ENCODE measurements at places on chromosomes 1 and 21.
A peak's percentile ranks its signal among the peaks of the same experiment; 100 is the strongest.

DNA sequence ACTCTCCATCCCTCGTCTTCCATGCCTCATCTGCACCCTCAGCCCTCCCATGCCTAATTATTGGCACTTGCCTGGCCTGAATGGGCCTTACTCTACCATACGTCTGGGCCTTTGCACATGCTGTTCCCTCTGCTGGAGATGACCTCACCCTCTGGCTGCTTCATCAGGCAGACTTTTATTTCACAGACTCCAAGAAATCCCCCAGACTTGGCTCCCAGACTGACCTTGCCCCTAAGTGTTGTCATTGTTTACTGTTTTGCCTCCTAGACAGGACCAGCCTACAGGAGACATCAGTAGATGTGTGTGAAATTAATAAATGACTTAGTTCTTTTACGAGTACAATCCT, 5.2 kb upstream of the AHDC1 start:
- no peak for DNase-seq

- no peak for DNase-seq
Measured at GRCh38 chr1:44714532-44714931, 16.4 kb downstream of the RNU5D-1 start.

DNA sequence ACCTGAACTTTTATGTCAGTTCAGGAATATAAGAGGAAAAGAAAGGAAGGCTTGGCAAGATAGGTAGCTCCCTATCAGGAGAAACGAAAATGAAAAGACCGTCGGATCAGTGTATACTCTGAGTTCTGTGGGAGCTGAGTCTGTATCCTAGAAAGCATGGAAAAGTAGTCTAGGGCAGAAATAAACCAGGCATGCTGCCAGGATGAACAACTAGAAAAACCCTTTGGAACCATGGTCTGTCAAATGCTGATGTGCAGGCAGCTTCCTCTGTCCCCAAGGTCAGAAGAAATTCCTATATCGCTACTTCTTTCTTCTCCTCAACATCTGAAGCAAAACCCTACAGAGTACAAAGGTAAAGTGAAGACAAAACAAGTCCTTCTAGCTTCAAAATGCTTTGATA, 268.8 kb downstream of the ST6GALNAC3 start:
- no peak for DNase-seq

- DNase-seq = no peak
Measured at GRCh38 chr1:27138927-27139326, 16.0 kb downstream of the SLC9A1 start.

GRCh38 chr1:81618376-81618775, 182.4 kb upstream of the ADGRL2 start:
- DNase-seq = no peak

DNA sequence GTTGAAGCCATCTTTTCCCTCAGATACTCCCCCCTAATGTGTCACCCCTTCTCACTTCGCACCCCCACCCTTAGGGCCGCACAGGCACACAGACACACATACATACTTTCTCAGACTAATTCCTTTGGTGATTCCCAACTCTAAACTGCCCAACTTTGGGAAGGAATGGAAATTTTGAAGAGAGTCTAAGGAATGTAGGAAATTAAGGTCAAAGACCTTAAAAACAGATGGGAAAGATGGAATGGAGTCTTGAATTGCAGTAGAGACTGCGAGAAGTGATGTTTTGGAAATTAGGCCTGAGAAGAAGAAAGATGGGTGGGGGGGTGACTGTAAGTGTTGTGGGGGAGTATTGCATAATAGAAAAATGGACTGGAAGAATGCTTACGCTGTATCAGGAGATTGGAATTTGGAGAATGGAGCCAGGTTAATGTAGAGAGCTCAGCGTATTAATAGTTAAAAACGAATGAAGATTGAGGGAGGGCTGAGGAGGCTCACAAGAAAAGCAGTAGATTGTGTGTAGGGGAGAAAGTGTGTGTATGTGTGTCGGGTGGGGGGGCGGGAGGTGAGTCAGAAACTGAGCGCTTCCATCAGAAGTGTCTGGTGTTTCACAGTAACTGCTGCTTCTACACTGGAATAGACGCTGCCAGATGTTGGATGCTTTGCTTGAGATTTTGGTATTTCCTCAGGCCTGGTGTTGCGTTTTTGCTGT, 1.7 kb downstream of the PIP5K1A start:
- DNase-seq = peak; percentile 47

GRCh38 chr1:109716121-109716520, 4.1 kb downstream of the GSTM5 start:
- no peak for DNase-seq

GRCh38 chr1:51175278-51175677, 60.8 kb upstream of the RNF11 start:
- no peak for DNase-seq

- no peak for DNase-seq
Measured at GRCh38 chr1:231203259-231204057, 37.6 kb upstream of the GNPAT start.

GRCh38 chr1:203325418-203326091, 20.2 kb downstream of the BTG2 start:
- no peak for DNase-seq

GRCh38 chr1:186878356-186878755, 49.6 kb downstream of the PLA2G4A start:
- DNase-seq = no peak

DNA sequence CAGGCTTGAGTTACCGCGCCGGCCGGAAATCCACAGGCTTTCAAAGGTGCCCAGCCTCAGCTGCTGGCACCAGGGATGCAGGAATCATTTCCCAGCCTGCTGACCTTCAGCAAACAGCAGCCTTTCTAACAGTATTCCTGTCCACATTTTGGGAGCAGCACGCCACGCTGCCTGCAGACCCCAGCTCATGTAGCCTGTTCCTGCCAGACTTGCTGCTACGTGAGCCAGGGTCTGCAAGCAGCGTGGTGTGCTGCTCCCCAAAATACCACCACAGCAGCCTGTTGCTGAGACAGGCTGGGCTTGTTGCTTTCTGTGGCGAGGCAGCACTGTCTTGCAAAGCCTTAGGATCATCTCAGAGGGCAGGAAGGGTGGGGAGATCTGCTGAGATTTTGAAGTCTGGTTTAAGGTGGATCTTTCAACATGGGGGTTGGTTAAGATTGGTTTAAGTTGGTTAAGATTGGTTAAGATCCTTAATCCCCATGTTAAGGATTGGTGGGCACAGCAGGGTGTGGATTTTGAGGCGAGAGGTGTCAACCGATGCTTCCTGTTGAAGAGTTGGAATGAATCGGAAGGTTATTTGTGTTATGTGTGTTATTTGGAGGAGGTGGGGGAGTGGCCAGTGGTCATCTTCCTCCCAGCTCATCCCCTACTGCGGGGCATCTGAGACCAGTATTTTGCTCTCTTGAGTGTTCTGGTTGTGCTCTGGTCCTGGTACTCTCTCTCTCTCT, 12.9 kb downstream of the FAAH start:
- no peak for DNase-seq

DNA sequence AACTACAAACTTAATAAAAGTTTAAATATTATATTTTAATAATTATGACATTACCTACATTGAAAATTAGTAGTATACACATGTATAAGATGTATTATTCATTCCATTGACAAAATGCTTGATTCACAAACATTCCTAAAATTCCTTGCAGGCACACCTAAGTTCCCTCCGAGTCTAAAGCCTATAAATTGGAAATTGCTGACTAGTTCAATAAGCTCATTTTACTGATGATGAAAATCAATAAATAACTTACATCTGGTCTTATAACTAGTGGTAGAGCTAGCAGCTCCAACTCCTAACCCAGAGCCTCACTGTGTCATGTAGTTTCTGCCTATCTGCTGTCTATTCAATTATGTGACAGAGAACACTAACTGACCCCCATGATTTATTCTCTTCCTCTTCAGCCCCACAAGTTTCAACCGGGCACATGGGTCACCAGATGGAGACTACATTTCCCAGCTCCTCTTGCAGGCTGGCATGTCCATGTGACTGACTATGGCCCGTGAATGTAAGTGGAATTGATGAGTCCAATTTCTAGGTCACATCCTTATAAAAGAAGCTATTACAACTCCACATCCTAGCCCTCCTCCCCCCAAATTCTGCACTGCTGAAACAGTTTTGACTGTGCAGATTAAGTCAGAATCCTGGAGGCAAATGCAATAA, 29.6 kb upstream of the LRRC8D start:
- no peak for DNase-seq

DNA sequence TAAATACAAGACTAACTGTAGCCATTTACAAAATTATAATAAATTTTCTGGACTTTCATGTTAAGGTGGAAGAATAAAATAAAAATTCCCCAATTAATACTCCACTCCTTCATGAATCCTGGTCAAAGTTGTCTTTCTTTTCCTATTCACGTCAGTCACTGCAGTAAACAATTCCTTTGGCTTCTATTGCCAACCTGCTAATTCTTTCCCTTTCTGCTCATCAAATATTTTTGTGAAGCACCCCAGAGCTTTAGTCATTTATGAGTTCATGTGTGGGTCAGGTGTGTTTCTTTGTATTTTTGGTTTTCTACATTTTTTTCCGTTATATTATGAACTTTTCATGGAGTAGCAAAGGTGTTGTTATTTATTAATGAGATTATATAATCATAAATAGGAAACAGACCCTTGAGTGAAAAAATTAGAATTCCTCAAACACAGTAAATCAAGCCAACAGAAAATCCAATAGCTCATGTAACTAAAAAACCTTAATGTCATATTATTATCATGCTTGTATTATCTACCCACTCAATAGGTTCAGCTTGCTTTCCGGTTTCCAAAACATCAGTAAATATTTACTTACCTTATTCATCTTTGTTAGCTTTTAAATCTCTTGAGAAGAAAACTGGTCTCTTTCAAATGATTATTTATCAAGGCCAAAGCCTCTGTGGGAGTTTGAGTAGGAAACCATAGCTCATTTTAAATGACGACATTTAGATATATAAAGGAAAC, 29.6 kb upstream of the PLA2G4A start:
- no peak for DNase-seq

DNA sequence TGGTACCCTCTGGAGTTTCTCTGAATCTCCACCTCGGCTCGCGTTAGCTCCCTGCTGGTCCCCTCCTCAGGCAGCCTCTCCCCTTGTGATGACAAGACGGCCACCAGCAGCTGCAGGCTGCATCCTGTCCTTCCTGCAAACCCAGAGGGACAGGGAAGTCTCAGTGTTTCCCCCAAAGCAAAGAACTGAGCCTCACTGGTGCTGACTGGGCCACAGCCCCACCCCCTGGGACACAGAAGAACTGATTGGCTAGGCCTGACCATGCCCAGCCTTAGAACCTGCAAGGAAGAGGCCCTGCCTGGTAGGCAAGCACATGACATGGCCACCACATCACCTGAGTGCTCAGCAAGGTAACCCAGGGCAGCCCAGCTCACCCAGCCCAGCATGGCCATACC, 34.6 kb downstream of the TMEM51 start:
- no peak for DNase-seq

DNA sequence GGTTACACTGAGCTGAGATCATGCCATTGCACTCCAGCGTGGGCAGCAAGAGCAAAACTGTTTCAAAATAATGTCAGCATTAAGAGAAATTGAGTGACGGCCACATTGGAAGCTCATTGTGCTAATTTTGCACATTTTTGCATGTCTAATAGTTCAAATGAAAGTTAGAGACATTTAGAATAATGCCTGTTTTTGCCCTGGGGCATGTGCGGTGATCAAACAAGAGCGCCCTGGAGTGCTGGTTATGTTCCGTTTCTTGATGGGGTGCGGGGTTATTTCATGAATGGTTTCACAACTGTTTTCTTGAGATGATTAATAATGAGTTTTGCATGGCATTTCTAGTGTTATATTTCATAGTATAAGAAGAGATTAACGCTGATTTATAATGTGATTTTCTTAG, 13.1 kb downstream of the OR2T11 start:
- no peak for DNase-seq

- DNase-seq = no peak
Measured at GRCh38 chr1:110441888-110442287, 9.1 kb upstream of the PROK1 start.

DNA sequence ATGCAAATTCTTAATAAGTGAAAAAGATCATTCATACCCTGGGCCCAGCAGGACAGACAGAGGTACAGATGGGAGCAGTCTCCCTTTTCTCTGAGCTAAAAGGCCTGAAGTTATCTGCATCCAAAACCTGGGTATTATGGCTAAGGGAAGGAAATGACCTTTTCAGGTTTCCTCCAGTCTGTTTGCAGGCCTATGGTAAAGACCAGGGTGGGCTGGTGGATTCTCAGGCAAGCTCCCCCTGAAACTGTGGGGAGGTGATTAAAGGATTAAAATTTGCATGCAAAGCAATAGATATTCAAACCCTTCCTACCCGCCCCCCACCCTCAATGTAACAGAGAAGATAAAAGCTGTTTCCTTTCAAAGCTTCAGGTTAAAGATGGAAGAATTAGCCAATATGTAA, 471.8 kb upstream of the RUNX1 start:
- DNase-seq = no peak

DNA sequence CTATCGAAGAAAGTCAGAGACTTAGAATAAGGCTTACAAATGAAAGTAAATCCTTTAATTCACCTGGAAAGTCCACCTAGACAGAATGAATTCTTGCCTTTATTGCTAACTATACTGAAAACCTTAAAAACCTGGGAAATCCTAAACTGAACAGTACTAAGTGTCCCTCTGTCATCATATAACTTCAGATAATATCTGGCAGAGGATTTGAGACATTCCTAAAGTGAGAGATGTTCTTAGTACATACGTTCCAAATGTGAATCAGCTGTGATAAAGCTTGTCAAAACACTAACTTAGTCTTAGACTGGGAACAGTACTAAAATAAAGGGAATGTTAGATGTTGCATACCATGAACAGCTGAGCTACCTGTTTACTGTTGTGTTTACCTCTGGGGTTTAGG, 121.7 kb downstream of the TNFSF18 start:
- DNase-seq = no peak

- DNase-seq = no peak
Measured at GRCh38 chr1:229325853-229326487, 16.9 kb downstream of the CCSAP start.

- no peak for DNase-seq
Measured at GRCh38 chr1:233172201-233172600, 123.3 kb downstream of the PCNX2 start.

DNA sequence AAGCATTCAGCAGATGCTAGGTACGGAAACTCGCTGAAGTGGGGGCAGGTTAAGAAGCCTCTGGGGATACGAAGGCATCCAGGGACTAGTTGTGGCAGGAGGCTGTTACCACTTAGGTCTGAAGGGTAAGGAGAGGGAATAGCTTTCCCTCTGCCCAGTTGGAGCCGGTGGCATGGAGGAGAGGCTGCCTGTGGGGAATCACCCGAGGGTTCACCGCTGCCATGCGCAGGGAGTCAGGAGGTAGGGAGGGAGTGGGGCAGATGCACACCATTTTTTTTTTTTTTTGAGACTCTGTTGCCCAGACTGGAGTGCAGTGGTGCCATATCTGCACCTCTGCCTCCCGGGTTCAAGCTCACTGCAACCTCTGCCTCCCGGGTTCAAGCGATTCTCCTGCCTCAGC, 6.1 kb downstream of the PCSK9 start:
- no peak for DNase-seq

DNA sequence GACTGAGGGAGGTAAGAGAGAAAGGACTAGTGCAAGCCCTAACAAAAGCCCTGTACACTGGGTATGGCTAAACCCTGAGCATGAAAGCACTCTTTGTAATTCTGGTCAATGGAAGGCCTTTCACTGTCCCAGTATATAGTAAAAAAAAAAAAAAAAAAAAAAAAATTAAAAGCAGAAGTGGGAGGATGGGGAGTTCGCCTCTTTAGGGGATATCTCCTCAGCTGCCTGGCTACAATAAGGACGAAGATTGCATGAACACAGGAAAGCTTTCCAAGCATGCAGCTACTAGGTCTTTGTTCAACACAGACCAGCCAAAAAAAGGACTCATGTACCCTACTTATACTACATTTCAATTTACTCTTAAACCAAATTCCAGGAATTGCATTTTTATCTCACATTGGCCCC, 59.1 kb downstream of the EIF4G3 start:
- no peak for DNase-seq

GRCh38 chr1:226650236-226650841, 88.7 kb downstream of the ITPKB start:
- no peak for DNase-seq

All from amniotic stem cell (primary cell).